ENCODE measurements at places on chromosomes 16 and 17.

DNA sequence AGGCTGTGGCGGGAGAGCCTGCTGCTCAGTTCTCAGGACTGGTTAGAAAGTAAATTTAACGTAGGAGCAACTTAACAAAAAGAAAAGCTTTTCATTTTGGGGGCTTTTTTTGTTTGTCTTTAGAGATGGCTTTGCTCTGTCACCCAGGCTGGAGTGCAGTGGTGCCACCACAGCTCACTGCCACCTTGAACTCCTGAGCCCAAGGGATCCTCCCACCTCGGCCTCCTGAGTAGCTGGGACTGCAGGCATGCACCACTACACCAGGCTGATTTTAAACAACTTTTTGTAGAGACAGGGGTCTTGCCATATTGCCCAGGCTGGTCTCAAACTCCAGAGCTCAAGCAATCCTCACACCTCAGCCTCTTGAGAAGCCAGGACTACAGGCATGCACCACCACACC is 205.0 kb downstream of the RPTOR start:
- no peak for ATAC-seq

- ATAC-seq = no peak
Measured at GRCh38 chr16:67027046-67027445, 1.9 kb upstream of the CBFB start.

DNA sequence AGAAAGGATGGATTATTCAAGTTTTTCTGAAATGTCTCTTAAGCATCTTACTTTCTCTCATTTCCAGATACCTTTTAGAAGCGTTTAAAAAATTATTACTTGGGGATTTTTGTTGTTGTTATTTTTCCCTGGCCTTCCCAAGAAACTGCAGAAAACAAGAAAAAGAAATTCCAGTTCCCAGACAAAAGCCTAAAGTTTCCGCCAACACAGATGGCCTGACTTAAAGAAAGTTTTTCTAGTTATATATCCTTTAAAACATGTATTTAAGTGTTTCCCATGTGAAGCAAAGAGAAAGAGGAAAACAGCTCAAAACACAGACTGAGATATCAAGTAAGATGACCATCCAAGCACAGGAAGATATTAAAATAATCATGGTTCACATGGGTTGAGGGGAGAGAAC is 401.7 kb upstream of the MAF start:
- ATAC-seq = no peak

DNA sequence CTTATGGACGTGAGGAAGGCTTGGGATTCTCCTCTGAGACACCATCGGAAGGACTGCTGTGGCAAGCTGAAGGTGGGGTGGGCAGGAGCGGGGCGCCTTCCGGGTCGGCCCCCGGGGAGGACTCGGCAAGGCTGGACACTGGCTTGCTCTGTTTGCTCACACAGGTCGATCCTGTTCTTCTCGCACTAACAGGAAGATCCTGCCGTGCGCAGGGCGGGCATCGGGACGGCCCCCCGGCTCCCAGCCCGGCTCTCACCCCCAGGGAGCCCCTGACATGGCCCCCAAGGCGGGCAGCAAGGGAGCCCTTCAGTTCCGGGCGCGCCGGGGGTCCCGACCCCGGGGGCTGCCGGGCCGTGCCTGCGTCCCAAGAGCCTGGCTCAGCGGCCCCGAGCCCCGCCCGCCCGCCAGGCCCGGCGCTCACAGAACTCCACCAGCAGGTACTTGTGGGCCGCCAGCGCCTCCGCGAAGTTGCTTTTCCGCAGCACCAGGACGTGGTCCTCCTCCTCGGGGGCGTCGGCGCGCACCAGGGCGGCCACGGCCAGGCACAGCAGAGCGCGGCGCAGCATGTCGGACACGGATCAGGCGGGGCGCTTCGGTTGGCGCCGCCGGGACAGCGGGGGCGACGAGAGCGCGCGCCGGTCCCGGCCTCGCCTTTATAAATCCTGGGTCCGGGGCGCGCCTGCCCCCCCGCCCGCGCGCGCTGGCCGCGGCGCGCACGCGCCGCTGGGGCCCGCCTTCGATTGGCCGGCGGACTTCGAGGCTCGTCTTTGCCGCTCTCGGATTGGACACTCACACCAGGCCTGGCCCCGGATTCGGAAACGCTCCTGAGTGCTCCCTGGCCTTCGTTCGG is at the start of gene P4HB:
P4HB (minus strand) TSS at position 630 of the 850 bp plus-strand sequence; CDS start at position 566, 64 bp downstream.
- no peak for ATAC-seq

DNA sequence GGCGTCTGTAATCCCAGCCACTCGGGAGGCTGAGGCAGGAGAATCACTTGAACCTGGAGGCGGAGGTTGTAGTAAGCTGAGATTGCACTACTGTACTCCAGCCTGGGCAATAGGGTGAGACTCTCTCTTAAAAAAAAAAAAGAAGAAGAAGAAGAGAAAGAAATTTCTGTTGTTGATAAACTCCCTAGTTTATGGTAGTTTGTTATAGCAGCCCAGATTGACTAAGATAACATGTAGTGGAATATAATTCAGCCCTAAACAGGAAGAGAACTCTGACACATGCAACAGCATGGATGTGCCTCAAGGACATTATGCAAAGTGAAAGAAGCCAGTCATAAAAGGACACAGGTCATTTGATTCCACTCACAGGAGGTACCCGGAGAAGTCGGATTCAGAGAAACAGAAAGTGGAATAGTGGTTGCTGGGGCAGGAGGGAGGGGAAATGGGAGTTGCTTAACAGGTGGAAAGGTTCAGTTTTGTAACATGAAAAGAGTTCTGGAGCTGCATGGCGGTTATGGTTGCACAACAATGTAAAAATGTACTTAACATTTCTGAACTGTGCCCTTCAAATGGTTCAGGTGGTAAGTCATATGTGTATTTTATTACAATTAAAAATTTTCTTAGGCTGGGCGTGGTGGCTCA is 26.0 kb upstream of the PRM1 start:
- ATAC-seq = no peak

DNA sequence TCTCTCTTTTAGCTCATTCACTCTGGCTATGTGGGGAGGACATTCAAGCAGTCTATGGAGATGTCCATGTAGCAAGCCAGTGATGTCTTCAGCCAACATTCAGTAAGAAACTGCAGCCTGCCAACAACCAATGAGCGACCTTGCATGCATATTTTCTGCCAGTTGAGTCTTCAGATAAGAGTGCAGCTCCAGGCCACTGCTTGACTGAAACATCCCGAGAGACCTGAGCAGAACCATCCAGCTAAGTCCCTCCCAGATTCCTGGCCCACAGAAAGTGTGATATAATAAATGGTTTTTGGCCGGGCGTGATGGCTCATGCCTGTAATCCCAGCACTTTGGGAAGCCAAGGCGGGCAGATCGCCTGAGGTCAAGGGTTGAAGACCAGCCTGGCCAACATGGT is 10.5 kb upstream of the C17orf58 start:
- no peak for ATAC-seq

DNA sequence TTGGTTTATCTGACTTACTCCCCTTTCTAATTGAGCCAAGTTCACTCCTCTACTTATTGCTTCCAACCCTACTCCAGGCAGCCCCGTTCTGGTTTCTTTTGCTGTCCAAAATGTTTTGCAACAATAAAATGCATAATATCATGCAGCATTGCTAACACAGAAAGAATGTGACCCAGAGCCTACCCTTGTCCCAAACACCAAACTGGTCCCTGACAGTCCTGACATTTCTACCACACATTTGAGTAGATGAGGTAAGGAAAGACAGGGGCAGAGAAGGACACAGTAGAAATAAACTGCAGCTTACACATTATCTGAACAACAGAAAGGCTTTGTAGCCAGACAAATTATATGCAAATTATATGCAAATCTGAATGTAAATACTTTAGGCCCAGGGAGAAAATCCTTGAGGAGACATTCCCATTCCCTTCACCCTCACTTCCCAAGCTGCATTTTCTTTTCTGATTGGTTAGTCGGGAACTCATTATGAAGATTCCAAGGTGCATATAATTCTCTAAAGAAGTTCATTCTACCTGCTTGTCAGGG is 31.6 kb downstream of the SOX9 start:
- ATAC-seq = peak; percentile 74
